Frontal cortex (tissue), 4 donors: ENCODE measurements at places on chromosomes 6 and 20.

GRCh38 chr6:24574809-24575208 is 71.2 kb downstream of the KIAA0319 start:
- no peak for DNase-seq

DNA sequence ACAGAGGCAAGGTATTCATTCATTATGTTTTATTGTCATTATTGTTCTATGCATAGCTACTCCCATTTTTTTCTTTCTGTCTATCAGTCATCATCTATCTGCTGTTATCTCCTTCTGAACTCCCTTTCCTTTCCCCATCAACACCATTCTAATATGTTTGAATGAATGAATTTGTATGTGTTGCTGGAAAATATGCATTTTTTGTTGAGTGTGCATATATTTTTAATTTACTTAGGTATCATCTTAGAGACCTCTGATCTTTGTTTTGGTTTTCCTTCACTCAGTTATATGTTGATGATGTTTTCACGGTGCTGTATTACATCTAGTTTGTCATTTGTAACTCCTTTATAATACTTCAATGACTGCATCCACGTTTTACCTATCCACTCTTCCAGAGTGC is 12.1 kb upstream of the PRL start:
- DNase-seq: no peak

DNA sequence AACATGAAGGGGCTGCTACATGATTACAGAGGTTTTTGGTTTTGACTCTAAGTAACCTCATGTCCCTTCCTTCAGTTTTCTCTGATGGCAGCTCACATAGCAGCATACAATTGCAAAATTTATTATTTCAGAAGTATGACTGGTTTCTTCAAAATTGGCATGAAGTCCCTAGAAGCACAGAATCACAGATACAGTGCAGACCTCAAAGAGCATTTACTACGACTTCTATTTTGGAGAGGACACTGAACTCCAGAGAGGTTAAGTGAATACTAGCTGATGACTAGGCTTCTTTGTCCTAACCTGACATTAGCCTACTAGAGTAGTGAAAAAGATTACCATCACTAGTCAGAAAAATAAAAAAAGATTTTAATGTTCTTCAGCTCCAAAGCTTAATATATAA is 664.3 kb downstream of the RFPL4B start:
- DNase-seq: no peak

DNA sequence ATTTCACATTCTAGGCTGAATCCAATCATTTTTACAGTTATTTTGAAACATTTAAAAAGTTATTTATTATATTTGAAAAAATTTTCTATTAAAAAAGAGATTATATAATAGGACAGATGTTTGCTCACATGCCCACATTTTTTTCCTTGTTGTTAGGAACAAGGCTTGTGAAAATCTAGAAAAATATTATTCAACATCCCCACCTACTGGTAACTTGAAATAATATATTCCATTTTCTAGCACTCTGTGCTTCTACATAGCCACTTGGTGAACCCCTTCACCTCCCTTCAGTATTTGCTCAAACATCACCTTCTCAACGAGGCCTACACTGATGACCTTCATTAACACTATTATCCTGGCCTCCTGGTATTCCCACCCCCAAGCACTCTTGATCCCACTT is 18.3 kb upstream of the GPRC6A start:
- peak; percentile 10 for DNase-seq

DNA sequence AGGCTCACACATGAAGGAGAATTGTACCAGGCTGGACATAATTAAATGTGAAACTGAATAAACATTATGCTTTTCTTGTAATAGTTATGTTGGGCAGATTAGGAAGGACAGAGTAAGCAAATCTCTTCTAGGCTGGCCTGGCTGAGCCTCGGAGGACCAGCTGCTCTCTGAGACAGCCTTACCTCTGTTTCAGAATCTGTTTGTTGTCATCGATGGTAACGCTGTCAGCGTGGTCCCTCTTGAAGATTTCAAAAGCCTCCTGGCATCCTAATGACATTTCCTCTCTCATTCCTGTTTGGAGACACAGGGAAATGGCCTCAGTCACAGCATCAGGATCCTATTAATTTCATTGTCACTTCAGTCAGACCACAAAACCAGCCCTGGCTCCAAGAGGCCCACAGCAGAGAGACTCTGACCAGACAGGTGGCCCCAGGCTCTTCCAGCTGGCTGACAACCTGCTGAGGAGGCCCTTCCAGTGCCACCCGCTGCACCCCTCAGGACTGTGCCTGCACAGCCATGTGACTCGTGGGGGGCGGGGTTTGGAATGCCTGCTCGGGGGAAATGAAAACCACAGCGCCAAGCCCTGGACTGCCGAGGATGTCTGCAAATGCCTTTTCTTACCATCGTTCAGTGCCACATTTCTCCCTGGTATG is 108.5 kb upstream of the KCNK16 start:
- peak; percentile 32 for DNase-seq

GRCh38 chr6:3260296-3260695 is 1.5 kb downstream of the PSMG4 start:
- no peak for DNase-seq

DNA sequence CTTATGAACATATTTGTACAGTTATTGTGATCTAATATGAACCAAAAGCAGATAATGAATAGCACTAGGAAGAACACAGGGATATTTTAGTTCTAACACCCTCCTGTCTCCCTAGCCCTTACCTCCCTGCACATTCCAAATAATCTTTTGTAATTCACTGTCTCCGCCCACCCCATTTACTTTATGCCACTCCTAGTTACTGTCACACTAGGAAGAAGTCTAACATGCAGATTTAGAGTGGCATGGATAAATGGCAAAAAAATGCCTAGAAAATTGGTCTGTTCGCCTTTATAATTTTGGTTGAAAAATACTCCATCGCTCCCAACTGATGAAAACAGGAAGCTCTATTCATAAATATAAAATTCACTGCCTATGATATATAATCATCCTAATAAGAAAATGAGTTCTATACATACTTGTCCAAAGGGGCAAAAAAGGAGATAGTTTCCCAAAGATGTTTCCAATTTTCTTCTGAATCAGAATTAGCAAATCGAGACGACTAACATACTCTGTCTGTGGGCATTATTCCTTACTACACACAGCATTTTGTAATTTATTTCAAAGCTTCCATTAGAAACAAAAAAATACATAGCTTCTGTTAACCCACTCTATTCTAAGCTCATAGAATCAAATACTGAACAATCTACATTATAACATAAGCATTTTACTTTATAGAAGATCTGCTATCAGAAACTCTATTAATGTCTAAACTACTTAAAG is 1.3 kb upstream of the RUNX2 start:
- no peak for DNase-seq

- DNase-seq: no peak
Observed at GRCh38 chr20:50395251-50395729, 114.9 kb upstream of the PTPN1 start.

GRCh38 chr6:43308101-43308989 is at the start of gene CRIP3:
Gene CRIP3, minus strand, starts transcription at chr6:43308826. Its CDS starts 34 bp downstream, at chr6:43308792.
- no peak for DNase-seq

- DNase-seq: no peak
Observed at GRCh38 chr6:24009319-24009718, 116.7 kb upstream of the NRSN1 start.

- DNase-seq: no peak
Observed at GRCh38 chr6:70281923-70282311, 21.0 kb downstream of the COL9A1 start.

DNA sequence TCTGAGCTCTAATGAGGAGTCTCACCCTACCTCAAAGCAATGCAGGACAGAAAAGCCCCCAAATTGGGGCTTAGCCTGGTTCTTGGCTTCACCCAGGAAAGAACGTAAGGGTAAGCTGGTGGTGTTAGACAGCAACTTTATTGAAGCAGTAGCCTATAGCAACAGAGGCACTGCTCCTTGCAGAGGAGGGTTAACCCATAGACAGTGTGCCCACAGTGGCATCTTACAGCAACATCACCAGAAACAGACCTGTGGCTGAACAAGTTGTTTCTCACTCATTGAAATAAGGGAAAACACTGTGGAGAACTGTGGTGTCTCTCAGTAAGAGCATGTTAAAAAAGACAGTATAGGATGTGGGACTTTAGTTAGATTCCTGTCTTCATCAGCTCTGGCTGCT is 80.4 kb upstream of the SPTLC3 start:
- no peak for DNase-seq

GRCh38 chr20:41030531-41031242 is 2.1 kb downstream of the TOP1 start:
- DNase-seq: no peak

- DNase-seq: no peak
Observed at GRCh38 chr20:47749339-47749738, 35.9 kb downstream of the SULF2 start.

- no peak for DNase-seq
Observed at GRCh38 chr20:49433333-49433732, 49.1 kb downstream of the KCNB1 start.

GRCh38 chr20:36353740-36354139 is 47.6 kb downstream of the DLGAP4 start:
- no peak for DNase-seq

- DNase-seq: no peak
Observed at GRCh38 chr6:6694368-6694780, 105.9 kb downstream of the LY86 start.

DNA sequence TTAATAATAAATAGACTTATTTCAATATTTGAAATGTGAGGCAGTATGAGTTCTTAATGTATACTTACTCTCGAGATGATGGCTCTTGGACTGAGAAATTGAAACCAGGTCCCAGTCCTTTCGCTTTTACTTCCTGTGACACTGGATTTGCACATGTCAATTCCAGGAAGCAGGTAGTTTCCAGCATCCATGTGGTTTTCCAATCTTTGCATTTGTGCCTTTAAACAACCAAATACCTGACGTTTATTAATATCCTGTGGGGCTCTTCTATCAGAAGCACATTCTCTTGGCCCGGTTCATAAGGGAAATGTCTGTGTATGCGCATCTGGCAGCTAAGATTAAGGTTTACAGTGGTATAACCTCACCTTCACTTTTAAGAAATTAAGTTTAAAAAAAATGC is 13.1 kb downstream of the UTRN start:
- no peak for DNase-seq

DNA sequence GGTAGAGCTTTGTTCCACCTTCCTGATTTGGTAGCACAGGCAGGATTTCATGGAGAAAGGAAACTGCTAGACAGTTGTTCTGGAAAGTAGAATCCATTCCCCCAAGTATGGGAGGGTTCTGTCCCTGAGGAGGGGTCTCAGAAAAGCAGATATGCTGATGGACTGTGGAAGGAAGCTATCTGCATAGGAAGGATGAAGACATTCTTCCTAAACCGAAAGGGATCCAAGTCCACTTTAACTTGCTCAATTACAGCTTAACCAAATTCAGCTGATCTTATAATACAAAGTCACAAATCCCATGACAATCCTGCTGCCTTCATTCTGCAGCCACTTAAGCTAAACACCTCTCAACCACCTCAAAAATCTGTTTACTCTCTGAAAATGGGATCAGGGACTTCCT is 2.6 kb downstream of the MAN1A1 start:
- no peak for DNase-seq
